ENCODE measurements at places on chromosomes 7 and 10. TPM values are rescaled to one million over a fixed set of nuclear protein-coding genes. Genes with fewer than 3 reads are reported as not detected.

The AKR1D1 gene
- not detected for total RNA-seq

The OLAH gene
- not detected for total RNA-seq

The CALHM1 gene
- not detected for total RNA-seq

The CPA5 gene
- total RNA-seq, result 11.5 TPM

The MET gene
- total RNA-seq, result 0.18 TPM

The TLX1 gene
- total RNA-seq, result not detected

DNA sequence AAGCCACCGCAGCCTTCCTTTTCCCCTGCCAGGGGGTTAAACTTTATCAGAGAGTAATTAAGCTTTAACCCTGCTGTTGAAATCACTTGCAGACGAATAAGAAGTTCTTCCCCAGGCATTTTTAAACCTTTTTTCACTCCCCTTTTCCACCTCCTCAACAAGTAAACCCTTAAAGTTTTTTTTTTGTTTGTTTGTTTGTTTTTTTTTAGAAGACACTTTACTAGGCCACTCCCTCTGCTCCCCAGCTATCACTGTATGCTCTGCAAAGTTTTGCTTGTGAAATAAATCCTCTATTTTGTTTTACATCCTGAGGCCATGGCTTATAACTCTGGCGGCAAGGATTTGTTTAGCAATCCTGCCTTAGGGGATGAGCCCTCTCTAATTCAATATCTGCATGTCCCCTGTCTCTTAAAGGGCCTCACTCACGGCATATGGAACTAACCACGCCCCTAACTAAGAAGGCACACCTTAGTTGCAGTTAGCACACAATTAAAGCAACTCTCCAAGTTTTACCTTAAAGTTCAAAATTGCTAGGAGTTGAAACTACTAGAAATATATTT lies 1354.7 kb upstream of the LRRTM3 start:
- peaks cover 4% of the 10 kb centered on the region for H3K27me3 ChIP-seq
- no peaks in the 10 kb centered on the region for H3K36me3 ChIP-seq

GRCh38 chr10:95505641-95506040 lies 55.5 kb downstream of the SORBS1 start:
- no peak overlapping the region for H3K27ac ChIP-seq
- DNase-seq, result no peak
- peaks cover 5% of the 10 kb centered on the region for H3K4me1 ChIP-seq
- no peak overlapping the region for H3K4me3 ChIP-seq
- H3K27me3 ChIP-seq, result peaks cover 26% of the 10 kb centered on the region

GRCh38 chr7:123977081-123977480 lies 52.0 kb downstream of the SPAM1 start:
- DNase-seq, result no peak
- no peak overlapping the region for H3K27ac ChIP-seq
- no peak overlapping the region for H3K4me3 ChIP-seq
- no peaks in the 10 kb centered on the region for H3K27me3 ChIP-seq
- H3K36me3 ChIP-seq, result no peaks in the 10 kb centered on the region
- H3K4me1 ChIP-seq, result no peaks in the 10 kb centered on the region

- no peaks in the 10 kb centered on the region for H3K27me3 ChIP-seq
- H3K36me3 ChIP-seq, result no peaks in the 10 kb centered on the region
- H3K4me1 ChIP-seq, result no peaks in the 10 kb centered on the region
- DNase-seq, result no peak
Observed at GRCh38 chr7:12257582-12257981, 46.5 kb downstream of the TMEM106B start.

- H3K27me3 ChIP-seq, result peaks cover 33% of the 10 kb centered on the region
- peak overlapping the region; percentile 93 for H3K27ac ChIP-seq
- peaks cover 12% of the 10 kb centered on the region for H3K4me1 ChIP-seq
- H3K36me3 ChIP-seq, result no peaks in the 10 kb centered on the region
- DNase-seq, result peak; percentile 32
- H3K4me3 ChIP-seq, result peak overlapping the region; percentile 83
Observed at GRCh38 chr7:157576415-157576814, 239.6 kb downstream of the DNAJB6 start.

DNA sequence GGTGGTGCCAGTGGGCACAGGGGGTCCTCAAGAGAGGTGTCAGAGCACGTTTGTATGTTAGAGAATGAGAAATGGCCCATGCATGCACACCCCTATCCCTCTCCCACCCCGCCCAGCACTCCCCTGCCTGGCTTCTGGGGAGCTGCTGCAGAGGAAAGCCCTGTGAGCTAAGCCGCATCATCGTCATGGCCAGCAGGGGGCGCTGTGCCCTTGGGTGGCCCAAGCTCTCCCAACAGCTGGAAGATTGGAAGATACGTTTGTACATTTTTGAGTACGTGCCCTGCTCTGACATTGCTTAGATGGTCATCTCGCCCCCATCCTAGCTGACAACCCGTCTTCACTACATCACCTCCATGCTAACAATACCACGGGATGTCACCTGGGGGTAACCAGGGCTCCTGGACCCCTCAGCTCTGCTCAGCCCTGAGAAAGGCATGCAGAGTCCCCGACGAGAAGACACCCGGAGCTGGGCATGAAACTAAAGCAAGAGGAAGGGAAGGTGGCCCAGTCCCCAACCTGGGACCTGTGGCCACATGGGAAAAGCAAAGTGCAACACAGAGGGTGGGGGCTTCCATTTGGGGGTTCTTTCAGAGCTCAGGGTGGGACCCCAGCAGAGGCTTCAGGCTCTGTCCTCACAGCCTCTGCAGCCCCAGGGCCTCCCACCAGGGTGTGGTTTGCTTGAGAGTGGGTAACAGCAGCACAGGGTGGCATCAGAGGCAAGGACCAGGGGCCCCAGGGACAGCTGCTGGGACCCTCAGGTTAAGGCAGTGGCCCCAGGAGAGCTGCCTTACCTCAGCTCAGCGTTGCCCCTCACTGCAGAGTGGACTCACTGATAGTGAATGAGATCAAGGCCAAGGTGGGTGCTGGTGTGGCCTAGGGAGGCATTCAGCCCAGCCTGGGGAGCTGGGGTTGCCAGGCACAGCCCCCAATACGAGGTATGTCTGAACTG lies 136.6 kb downstream of the PTPN20 start:
- peak overlapping the region; percentile 80 for H3K27ac ChIP-seq
- DNase-seq, result peak; percentile 50
- H3K4me3 ChIP-seq, result peak overlapping the region; percentile 25
- H3K4me1 ChIP-seq, result peaks cover 19% of the 10 kb centered on the region
- H3K36me3 ChIP-seq, result no peaks in the 10 kb centered on the region

GRCh38 chr10:66167816-66168215 lies 758.0 kb upstream of the LRRTM3 start:
- no peak overlapping the region for H3K4me3 ChIP-seq
- H3K36me3 ChIP-seq, result no peaks in the 10 kb centered on the region
- no peak for DNase-seq
- no peaks in the 10 kb centered on the region for H3K4me1 ChIP-seq
- no peak overlapping the region for H3K27ac ChIP-seq
- peaks cover 5% of the 10 kb centered on the region for H3K27me3 ChIP-seq

GRCh38 chr7:74449809-74450397 lies 3.8 kb upstream of the GTF2IRD1 start:
- no peaks in the 10 kb centered on the region for H3K27me3 ChIP-seq
- DNase-seq, result peak; percentile 66
- H3K36me3 ChIP-seq, result no peaks in the 10 kb centered on the region
- peak overlapping the region; percentile 6 for H3K27ac ChIP-seq
- H3K4me1 ChIP-seq, result peaks cover 15% of the 10 kb centered on the region
- no peak overlapping the region for H3K4me3 ChIP-seq

DNA sequence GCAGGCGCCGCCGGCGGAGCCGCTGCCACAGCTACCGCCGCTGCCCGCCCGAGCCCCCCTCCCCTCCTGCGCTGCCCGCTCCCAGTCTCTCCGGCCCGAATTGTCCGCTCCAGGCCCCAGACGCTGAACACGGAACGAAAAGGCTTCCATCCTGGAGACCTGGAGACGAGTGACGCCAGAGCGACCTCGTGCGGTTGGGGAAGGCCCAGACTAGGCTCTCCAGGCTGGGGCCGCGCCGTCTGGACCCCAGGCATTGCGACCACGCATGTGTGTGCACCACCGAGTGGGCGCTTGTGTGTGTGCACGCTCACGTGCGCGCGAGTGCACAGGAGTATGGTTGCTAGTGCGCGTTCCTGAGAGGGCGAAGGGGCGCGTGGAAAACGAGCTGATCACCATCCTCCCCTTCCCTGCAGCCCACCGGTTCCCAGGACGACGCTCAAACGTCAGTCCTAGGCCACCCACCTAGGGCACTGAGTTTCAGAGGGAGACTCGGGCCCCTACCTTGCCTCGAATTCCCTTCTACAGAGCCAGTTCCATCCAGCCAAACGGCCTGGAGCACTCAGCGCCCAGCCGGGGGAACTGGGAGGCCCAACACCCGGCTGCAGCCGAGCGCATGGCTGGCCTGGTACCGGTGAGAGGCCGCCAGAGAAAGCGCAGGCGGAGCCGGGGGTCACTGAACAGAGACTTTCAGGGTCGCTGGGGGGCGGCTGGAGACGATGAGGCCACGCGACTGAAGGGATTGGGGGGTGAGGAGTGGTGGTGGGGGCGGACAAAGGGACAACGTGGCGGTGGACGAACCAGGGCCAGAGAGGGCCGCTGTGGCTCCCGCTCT lies 11.6 kb downstream of the LBX1 start:
- H3K27ac ChIP-seq, result peak overlapping the region; percentile 69
- peaks cover 88% of the 10 kb centered on the region for H3K27me3 ChIP-seq
- H3K4me3 ChIP-seq, result peak overlapping the region; percentile 72
- peaks cover 12% of the 10 kb centered on the region for H3K36me3 ChIP-seq
- H3K4me1 ChIP-seq, result peaks cover 28% of the 10 kb centered on the region
- DNase-seq, result no peak

DNA sequence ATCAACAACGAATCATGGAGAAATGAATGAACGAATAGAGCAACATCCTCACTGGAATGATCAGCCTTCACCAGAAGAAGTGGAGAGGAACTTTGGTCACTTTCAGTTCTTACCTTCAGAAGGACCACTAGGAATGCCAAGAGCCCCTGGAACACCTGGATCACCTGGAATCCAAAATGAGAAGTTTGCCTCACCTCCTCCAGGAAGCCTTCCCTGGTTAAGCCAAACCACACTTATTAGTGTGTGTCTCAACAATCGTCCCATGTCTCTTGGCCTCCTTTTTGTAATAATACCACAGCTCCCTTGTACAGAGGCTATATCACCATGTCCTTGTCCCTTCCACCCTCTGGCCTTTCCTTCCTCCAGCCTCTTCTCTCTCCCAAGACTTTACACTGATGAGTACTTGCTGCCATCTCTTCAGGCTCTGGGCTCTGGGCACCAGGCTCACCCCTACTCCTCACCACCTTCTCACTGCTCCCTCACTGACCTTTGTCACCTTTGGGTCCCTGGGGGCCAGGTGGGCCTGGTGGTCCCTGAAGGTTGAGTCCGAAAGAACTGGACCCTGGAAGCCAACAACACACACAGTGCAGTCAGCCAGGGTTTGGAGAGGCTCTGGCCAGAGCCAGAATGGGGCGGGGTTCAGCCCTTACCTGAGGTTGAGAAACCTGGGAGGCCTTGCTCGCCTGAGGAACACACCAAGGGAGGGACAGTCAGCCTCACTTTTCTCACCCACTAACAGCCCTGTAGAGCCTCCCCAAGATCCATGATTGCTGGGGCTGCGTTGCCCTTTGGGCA lies 46.5 kb downstream of the COL17A1 start:
- H3K4me3 ChIP-seq, result no peak overlapping the region
- H3K27me3 ChIP-seq, result no peaks in the 10 kb centered on the region
- no peak for DNase-seq
- H3K27ac ChIP-seq, result no peak overlapping the region
- H3K36me3 ChIP-seq, result no peaks in the 10 kb centered on the region

DNA sequence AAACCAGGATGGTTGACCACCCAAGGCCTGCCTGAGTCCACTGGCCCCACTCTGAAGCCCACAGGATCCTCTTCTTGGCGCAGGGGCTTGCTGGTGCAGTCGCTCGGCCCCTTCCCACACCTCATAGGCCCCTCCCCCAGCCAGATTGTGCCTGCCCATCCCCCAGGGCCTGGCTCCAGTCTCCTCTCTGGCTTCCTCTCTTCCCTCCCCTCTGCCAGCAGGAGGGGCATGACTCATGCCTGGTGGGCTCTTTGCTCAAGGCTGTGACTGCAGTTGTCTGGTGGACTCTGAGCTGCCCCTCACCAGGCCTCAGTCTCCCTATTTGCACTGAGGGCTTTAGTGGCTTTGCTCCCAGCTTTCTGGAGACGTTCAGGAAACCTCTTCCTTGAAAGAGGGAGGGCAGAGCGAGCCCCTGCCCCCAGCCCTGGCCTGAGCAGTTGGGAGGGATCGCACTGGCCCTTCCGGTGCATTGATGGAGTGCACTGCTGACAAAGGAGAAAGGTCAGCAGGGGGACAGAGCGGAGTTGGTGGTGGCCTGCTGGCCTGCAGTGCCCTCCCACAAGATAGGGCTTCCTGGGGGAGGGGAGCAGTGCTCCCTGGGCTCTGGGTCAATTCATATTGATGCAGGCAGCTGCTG lies 60.7 kb downstream of the ZMIZ1 start:
- H3K27me3 ChIP-seq, result no peaks in the 10 kb centered on the region
- H3K4me3 ChIP-seq, result no peak overlapping the region
- peaks cover 4% of the 10 kb centered on the region for H3K36me3 ChIP-seq
- H3K27ac ChIP-seq, result peak overlapping the region; percentile 68

DNA sequence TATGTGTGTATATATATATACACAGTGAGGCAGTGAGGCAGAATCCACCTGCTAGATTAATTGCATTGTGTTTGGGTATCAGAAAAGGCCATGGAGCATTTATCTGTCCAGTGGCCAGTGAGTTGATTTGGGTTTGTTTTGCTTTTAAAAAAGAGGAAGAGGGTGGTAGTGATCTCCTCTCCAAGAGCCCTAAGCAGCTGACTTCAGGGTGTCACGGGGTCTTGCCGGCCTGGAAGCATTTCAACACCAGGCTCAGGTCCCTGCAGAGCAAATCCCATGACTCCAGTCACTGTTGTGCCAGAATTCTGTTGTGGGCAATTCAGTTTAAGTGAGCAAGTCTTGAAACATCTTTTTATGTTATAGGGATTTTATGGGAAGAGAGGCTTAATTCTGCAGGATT lies 30.6 kb upstream of the GPNMB start:
- no peak overlapping the region for H3K4me3 ChIP-seq
- H3K27me3 ChIP-seq, result peaks cover 43% of the 10 kb centered on the region
- DNase-seq, result no peak
- H3K36me3 ChIP-seq, result no peaks in the 10 kb centered on the region
- peaks cover 2% of the 10 kb centered on the region for H3K4me1 ChIP-seq

- no peak overlapping the region for H3K4me3 ChIP-seq
- H3K27me3 ChIP-seq, result peaks cover 23% of the 10 kb centered on the region
- no peaks in the 10 kb centered on the region for H3K4me1 ChIP-seq
- peaks cover 2% of the 10 kb centered on the region for H3K36me3 ChIP-seq
- no peak for DNase-seq
Observed at GRCh38 chr10:48856855-48857254, 82.8 kb downstream of the LRRC18 start.

- peaks cover 4% of the 10 kb centered on the region for H3K4me1 ChIP-seq
- peaks cover 14% of the 10 kb centered on the region for H3K27me3 ChIP-seq
- no peaks in the 10 kb centered on the region for H3K36me3 ChIP-seq
- no peak overlapping the region for H3K27ac ChIP-seq
- H3K4me3 ChIP-seq, result no peak overlapping the region
Observed at GRCh38 chr10:11795101-11795920, 27.8 kb upstream of the PROSER2 start.
